ENCODE measurements at places on chromosomes 4 and X. TPM values are rescaled to one million over a fixed set of nuclear protein-coding genes. Genes with fewer than 3 reads are reported as not detected.

DNA sequence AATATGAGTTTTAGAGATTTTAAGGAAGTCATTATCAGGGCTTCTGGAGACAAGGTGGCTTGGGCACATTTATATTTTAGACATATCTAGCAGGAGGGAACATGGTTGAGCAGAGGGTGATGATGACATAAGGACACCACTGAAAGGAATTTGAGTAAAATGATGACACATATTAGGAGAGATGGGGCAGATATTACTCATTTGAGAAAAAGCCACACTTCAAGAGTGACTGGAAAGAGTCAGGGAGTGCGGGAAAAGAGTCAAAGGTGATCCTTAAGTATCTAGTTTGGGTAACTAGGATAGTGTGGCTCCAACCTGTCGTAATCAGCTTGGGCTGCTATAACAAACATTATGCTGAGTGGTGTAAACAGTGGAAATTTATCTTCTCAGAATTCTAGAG is 377.7 kb downstream of the PACRGL start:
- DNase-seq: no peak

DNA sequence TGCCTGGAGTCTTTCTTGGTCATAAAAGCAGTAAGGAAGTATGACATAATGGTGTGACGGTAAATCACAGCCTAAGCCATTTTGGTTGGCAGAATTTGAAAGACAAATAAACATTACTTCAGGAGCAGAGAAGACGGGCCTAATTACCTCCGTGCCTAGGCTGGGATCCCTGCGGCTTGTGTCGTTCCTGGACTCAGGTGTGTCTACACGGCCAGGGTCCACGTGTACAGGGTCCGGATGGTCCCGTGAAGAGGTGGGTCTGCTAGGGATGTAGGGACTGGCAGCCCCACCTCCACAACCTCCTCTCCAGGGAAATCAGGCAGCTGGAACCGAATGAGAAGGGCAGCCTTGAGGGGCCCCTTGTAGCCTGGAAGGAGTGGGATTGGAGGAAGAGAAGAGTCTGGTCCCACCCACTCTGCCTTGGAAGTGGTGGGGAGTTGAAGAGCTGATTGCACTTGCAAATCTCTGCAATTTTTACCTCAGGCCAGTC is 55.4 kb upstream of the PLAC1 start:
- DNase-seq: no peak

- DNase-seq: no peak
Measured at GRCh38 chr4:164169591-164169990, 584.3 kb upstream of the SMIM31 start.

DNA sequence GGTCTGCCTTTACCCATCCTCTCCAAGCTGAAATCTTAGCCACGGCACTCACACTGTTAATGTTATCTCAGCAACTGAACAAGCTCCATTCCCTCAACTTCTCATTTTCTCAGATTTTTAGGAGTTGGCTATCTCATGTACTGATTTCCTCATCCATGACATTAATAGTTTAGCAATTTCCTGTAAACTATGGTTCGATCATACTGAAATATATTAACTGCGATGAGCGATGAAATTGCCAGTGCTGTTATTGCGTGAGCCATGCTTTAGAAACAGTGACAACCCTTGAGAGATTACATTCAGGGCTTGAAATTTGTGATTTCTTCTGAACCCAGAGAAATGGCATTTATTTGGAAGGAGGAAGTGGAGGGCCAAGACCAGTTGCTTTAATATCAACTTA is 223.7 kb downstream of the GPAT3 start:
- DNase-seq: no peak

- DNase-seq: no peak
Measured at GRCh38 chr4:31291238-31291637, 571.1 kb downstream of the PCDH7 start.

The PLXNA3 gene
- polyA plus RNA-seq: 50.2 TPM

The SCML2 gene
- 9.4 TPM for polyA plus RNA-seq
